ENCODE measurements at places on chromosomes 4 and X.

DNA sequence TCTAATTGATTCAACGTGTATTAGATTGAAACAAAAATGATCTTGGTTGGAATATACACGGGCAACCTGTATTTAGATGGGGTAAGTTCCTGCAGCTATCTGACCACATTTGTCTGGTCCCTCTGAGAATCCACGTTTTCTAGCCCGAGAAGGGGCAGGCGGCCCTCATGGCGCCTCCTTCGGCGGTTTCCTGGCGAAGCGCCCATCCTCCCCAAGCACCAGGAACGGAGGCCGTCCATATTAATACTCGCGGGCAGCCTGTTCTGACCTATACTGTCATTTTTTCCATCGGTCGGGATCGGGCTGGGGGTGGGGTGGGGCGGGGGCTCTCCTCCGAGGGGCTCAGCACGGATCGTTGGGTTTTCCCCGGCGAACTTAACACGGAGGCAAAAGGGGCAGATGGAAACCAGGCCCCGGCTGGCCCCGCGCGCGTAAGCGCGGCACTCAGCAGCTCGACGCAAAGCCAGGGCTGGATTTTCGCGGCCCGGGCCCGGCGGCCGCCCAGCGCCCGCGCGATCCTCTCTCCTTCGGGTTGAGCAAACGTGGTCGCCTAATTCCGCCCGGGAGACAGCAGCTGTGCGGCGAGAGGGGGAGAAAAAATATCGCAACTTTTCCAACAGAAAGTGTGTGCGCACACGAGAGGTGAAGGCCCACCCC is 77.2 kb upstream of the BCOR start:
- DNase-seq, result no peak

DNA sequence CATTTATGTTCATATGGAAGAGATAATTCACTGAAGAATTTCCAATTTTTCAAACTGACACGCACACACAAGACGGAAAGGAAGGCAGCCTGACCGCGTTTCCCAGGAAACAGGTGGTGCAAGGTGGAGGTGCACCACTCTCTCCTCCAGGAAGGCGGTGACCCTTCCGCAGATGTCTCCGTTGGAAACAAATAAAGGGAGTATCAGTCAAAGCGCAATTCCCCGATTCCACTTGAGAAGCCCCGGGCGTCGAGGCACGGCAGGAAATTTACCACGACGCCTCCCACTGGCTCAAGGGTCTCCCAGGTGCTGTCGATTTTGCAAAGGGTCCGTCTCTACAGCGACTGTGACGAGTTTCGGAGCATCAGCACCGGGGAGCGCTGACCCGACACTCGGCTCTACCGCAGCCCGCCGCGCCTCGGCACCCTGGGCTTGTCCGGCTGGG is 770 bp upstream of the TIGD2 start:
- DNase-seq, result no peak

GRCh38 chr4:86250006-86250405 is 109.8 kb downstream of the MAPK10 start:
- no peak for DNase-seq

- no peak for DNase-seq
Measured at GRCh38 chrX:49230500-49231232, 2.5 kb downstream of the CACNA1F start.

GRCh38 chr4:106708464-106708816 is 327.7 kb downstream of the DKK2 start:
- no peak for DNase-seq

DNA sequence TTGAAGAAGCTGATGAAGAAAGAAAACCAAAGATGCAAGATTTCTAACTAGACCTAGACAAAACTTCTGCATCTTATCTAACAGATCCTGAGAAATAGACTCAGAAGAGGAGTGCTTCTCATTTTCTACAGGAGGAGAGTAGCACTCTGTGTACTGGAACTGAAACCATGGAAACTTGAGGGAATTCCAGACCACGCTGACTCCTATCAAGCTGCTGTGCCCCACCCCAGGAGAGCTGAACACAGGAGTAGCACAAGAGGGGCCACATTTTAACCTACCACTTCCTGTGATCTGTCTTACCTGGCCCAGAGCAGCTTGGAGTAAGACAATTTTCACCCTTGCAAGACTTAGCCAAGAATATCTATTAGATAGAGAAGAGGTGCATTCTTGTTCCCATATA is 248.9 kb downstream of the SCFD2 start:
- no peak for DNase-seq

GRCh38 chrX:65502618-65503017 is 32.0 kb downstream of the LAS1L start:
- no peak for DNase-seq

DNA sequence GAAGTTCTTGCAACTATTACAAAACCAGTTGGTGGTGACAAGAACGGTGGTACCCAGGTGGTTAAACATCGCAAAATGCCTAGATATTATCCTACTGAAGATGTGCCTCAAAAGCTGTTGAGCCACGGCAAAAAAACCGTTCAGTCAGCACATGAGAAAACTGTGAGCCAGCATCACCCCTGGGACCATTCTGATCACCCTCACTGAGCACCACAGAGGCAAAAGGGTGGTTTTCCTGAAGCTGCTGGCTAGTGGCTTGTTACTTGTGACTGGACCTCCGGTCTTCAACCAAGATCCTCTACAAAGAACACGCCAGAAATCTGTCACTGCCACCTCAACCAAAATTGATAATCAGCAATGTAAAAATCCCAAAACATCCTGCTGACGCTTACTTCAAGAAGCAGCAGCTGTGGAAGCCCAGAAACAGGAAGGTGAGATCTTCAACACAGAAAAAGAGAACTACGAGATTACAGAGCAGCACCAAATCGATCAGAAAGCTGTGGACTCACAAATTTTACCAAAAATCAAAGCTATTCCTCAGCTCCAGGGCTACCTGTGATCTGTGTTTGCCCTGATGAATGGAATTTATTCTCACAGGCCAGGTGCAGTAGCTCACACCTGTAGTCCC is 21.4 kb upstream of the SLC10A6 start:
- DNase-seq, result no peak

GRCh38 chrX:78063687-78064086 is 40.4 kb upstream of the PGK1 start:
- DNase-seq, result no peak

DNA sequence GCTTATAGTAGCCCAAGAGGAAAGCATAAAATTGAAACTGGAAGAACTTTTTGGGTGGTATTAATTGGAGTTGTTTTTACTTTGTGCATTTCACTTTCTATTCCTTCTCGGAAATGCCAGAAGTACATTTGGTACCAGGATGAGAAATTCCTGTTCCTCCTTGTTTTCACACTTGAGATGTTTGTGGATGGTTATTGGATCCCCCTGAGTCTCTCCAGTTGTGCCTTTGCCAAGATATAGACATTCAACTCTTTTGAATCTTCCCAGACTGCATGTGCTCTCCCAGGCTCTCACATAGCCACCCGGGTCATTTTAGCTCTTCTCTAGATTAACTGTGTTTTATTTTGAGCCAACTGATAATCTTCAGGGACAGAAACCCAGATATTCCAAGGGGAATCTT is 120.5 kb downstream of the AFF1 start:
- DNase-seq, result no peak

DNA sequence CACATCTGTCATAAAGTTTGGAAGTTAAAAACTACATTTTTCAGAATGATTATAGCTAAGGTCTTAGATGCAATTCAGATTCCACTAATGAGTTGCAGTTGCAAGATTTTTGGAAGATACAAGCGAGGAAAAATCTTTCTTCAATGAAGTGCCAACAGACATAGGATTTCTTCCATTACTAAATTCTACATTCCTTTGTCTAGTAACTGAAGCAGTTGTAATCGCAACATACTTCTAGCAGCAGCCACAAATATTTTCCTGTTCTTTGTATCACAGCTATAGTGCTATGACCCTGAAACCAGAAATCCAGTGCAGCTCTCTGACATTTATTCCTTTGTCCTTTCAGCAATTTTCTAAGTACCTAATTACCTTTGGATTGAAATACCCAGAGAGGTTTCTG is 225.2 kb upstream of the SLIT2 start:
- DNase-seq, result no peak

DNA sequence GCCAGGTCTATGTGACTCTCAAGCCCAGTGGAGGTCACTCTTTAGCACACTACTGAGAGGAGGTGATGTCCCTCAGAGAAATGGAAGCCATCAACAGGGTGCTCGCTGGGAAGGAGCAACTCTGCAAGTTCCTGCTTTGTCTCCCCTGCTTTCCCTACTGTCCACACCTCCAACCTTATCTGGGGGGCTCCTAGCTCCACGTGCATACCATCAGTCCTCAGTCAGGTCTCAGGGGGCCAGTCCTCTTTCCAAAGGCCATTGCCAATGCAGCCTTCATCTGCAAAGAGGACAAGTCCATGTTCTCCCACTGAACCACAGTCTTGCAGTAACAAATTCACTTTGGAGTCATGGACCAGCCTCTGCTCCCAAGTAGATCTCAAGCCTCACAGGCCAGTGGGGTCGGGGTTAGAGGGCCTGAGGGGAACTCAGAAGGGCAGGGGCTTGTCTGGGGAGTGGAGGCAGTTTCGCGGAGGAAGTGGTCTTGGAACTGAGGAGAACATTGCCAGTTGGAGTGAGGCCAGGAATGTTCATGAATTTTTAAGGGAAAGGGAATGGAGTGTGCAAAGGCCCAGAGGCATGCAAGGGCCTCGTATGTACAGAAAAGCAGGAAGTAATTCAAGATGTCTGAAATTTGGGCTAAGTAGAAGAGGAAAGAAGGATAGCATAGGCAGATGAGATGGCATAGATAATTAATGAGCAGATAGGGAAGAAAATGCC is 8.9 kb downstream of the RTL5 start:
- DNase-seq, result no peak

DNA sequence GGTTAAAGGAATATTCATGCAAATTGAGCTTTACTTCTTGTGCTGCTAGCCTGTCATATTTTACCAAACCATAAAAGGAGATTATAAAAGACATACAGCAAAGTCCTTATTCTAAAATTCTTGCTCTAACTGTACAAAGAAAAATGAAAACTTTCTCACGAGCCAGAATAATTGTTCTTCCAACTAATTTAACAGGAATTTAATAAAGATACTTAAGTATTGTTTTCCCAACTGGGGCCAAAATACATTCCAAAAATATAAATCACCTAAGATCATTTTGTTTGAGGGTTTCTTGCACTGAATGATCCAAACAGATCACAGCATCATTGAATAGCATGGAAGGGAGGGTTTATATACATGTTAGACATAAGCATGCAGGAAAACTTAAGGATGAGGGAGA is 127.1 kb upstream of the PCDH18 start:
- DNase-seq, result no peak

DNA sequence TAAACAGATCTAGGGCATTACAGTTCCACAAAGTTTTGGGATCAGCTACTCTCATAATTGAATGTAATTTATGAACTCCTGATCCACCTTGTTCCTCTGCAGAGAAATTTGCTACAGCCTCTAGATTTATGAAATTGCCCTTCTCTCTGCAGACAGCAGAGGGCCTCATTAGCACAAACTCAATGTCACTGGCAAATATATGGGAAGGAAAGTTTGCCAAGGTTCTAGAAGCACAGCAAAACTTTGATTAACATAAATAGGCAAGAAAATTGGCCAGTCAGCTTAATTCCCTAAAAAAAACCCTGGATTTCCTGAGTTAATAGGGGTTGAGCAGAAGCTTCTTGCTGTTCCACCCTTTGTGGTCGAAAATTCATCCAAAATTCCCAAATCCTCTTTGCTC is 31.5 kb downstream of the PRPS1 start:
- DNase-seq, result no peak

DNA sequence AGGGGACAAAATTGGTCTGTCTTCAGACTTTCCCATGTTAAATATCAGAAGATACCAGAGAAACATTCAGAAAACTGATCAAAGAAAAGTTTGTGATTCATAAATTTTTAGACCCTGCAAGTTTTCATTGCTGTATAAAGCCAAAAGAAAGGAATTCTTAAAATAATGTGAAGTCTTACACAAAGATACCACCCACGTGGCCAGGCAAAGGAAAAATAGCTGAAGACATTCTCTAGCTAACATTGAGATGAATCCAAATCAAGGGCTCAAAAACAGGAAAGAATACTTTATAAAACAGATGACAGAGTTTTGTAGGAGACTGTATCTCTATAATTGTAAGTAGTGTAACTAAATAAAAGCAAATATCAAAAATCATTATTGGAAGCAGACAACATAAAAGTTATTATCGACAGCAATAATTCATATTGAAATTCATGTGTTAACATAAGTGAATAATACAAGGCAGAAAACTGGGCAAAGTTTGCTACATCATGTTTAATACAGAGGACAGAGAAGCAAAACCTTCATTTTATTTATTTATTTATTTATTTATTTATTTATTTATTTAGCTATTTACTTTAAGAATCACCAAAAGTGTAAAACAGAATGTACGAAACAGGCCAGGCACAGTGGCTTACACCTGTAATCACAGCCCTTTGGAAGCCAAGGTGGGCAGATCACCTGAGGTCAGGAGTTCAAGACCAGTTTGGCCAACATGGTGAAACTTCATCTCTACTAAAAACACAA is 204.6 kb upstream of the SLIT2 start:
- no peak for DNase-seq

DNA sequence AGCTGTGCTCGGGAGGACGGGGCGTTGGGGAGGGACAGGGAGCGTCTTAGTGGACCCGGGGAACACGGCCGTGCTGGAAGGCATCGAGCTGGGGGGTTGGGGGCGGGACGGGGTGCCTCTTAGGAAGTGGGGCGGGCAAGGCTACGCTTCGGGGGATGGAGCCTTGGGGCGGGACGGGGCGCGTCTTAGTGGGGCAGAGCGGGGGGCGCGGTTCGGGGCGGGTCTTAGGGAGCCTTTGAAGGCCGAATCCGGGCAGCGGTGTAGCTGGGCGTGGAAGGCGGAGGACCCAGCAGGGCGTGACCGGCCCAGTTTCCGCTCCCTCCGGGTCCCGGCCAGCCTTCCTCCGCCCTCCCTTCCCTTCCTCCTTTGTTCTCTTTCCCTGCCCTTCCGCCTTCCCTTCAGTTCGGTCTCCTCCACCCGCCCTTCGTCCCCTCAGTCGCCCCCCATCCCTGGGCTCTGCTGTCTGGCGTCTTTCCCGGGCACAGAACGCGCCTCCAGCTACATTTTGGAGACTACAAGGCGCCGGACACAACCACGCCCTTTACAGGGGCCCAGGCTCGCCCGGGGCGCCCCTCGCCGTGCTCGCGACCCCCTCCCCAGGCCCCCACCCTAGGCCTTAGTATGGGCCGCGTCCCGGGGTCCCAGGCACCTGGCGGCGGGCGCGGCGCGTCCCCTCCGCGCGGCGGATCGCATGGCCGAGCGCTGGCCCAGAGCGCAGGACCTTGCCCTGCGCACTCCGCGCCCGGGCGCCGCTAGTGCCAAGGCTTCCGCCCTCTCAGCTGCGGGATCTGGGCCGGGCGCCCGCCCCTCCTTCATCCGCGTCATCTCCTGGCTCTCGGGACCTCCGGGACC is at the start of gene ARSD:
Gene ARSD, minus strand, starts transcription at position 757 of the 852 bp plus-strand sequence. Its CDS starts 64 bp downstream, at position 693.
- peak; percentile 39 for DNase-seq
